ENCODE measurements at places on chromosomes 11 and 22. TPM values are rescaled to one million over a fixed set of nuclear protein-coding genes. Genes with fewer than 3 reads are reported as not detected.

- H3K27ac ChIP-seq = no peak overlapping the region
- no peaks in the 10 kb centered on the region for H3K27me3 ChIP-seq
- H3K4me1 ChIP-seq = no peaks in the 10 kb centered on the region
- H3K4me3 ChIP-seq = no peak overlapping the region
- H3K36me3 ChIP-seq = peaks cover 4% of the 10 kb centered on the region
Observed at GRCh38 chr22:39311592-39312400, 7.6 kb downstream of the RPL3 start.

DNA sequence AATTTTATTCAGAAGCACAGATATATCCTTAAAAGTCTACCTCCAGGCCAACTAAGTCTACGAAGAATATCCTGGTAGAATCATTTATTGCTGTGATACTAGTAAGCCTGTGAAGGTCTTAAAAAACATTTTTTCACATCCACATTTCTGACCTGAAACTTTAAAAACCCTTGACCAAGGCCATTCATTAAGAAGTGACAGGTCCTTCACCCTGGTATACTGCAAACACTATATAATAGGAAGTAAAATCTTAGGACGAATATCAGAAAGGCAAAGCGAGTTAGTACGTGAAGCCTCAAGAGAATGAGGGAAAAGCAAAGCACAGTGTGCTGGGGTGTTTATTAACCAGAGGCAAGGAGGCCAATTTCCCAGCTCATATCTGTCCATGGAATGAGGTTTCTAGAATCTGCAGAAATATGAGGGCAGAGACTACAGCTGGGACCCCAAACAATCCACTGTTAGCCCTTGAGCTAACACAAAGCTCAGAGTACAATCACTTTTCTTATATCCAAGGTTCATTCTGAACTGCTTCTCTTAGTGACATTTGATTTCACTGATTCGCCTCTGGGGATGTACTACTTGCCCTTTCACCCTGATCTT is 71.0 kb downstream of the AMBRA1 start:
- no peak overlapping the region for H3K4me3 ChIP-seq
- no peaks in the 10 kb centered on the region for H3K27me3 ChIP-seq
- DNase-seq = no peak
- no peaks in the 10 kb centered on the region for H3K4me1 ChIP-seq

- no peak overlapping the region for H3K27ac ChIP-seq
- H3K36me3 ChIP-seq = peaks cover 3% of the 10 kb centered on the region
- H3K4me1 ChIP-seq = no peaks in the 10 kb centered on the region
Observed at GRCh38 chr11:70204466-70204799, 1.3 kb downstream of the FADD start.

GRCh38 chr11:114061681-114062049 is 2.2 kb downstream of the ZBTB16 start:
- H3K4me1 ChIP-seq = no peaks in the 10 kb centered on the region
- H3K27ac ChIP-seq = peak overlapping the region; percentile 90
- H3K4me3 ChIP-seq = peak overlapping the region; percentile 95
- peaks cover 10% of the 10 kb centered on the region for H3K36me3 ChIP-seq
- no peak for DNase-seq
- no peaks in the 10 kb centered on the region for H3K27me3 ChIP-seq

DNA sequence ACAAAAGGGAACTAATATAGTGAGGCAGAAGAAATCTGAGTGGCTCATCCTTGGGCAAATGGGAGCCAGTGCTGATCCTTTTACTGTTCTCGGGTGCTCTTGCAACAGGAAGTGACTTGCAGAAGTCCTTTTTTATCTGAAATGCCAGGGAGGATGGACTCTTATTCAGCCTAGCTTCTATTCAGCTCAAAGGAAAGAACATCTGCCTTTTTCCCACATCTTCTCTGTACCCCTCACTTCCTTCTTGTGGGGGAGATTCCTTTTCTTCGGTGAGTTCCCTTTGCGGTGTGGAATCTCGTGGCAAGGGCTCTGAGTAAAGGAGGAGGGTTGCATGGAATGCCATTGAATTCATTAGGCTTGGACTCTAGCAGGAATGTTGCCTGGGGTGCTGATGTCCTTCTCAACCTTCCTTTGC is 76.2 kb downstream of the ZBTB16 start:
- no peak overlapping the region for H3K4me3 ChIP-seq
- peaks cover 2% of the 10 kb centered on the region for H3K36me3 ChIP-seq

DNA sequence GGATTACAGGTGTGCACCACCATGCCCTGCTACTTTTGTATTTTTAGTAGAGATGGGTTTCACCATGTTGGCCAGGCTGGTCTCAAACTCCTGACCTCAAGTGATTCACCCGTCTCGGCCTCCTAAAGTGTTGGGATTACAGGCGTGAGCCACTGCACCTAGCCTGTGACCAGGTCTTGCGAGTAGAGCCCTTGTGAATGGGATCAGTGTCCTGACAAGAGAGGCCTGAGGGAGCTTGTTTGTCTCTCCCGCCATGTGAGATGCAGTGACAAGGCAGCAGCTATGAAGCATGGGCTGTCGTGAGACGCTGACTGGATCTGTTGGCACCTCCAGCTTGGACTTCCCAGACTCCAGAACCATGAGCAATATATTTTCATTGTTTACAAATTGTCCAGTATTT is 69.3 kb downstream of the LRRC32 start:
- peak; percentile 51 for DNase-seq
- H3K27me3 ChIP-seq = no peaks in the 10 kb centered on the region
- H3K4me1 ChIP-seq = no peaks in the 10 kb centered on the region
- H3K36me3 ChIP-seq = no peaks in the 10 kb centered on the region

DNA sequence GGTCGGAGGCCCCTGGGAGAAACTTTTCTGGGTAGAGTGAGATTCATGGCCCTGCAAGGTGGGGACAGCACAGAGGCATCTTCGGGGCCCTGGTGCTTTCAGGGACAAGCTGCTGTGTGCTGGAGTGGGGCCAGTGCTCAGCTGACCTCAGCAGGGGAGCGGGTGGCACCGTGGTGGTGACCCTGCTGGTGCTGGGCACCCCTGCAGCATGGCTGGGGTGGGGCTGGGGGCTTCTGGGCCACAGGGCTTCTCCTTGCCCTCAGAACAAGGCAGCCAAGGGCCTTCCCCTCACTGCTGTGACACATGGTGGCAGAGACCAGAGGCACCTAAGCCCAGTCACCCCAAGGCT is 24.9 kb upstream of the GNB1L start:
- DNase-seq = no peak
- no peak overlapping the region for H3K27ac ChIP-seq
- H3K36me3 ChIP-seq = no peaks in the 10 kb centered on the region
- no peaks in the 10 kb centered on the region for H3K4me1 ChIP-seq
- H3K27me3 ChIP-seq = no peaks in the 10 kb centered on the region

GRCh38 chr11:22763166-22763565 is 66.4 kb downstream of the SVIP start:
- no peak overlapping the region for H3K27ac ChIP-seq
- no peak overlapping the region for H3K4me3 ChIP-seq
- DNase-seq = no peak
- H3K27me3 ChIP-seq = no peaks in the 10 kb centered on the region
- no peaks in the 10 kb centered on the region for H3K4me1 ChIP-seq

- H3K36me3 ChIP-seq = no peaks in the 10 kb centered on the region
- no peak overlapping the region for H3K27ac ChIP-seq
- DNase-seq = no peak
- no peaks in the 10 kb centered on the region for H3K27me3 ChIP-seq
- no peak overlapping the region for H3K4me3 ChIP-seq
- H3K4me1 ChIP-seq = no peaks in the 10 kb centered on the region
Observed at GRCh38 chr11:76690736-76691135, 20.2 kb upstream of the LRRC32 start.

GRCh38 chr11:129766898-129767604 is 48.6 kb upstream of the TMEM45B start:
- H3K27me3 ChIP-seq = no peaks in the 10 kb centered on the region
- H3K36me3 ChIP-seq = no peaks in the 10 kb centered on the region
- no peaks in the 10 kb centered on the region for H3K4me1 ChIP-seq
- no peak overlapping the region for H3K4me3 ChIP-seq
- H3K27ac ChIP-seq = no peak overlapping the region

- H3K4me3 ChIP-seq = no peak overlapping the region
- H3K27me3 ChIP-seq = no peaks in the 10 kb centered on the region
- no peak overlapping the region for H3K27ac ChIP-seq
- DNase-seq = no peak
Observed at GRCh38 chr11:116232364-116232828, 540.4 kb downstream of the BUD13 start.

GRCh38 chr22:46162285-46162684 is 12.0 kb downstream of the PPARA start:
- no peak overlapping the region for H3K4me3 ChIP-seq
- H3K36me3 ChIP-seq = no peaks in the 10 kb centered on the region
- H3K27me3 ChIP-seq = no peaks in the 10 kb centered on the region
- DNase-seq = peak; percentile 59
- H3K4me1 ChIP-seq = no peaks in the 10 kb centered on the region

DNA sequence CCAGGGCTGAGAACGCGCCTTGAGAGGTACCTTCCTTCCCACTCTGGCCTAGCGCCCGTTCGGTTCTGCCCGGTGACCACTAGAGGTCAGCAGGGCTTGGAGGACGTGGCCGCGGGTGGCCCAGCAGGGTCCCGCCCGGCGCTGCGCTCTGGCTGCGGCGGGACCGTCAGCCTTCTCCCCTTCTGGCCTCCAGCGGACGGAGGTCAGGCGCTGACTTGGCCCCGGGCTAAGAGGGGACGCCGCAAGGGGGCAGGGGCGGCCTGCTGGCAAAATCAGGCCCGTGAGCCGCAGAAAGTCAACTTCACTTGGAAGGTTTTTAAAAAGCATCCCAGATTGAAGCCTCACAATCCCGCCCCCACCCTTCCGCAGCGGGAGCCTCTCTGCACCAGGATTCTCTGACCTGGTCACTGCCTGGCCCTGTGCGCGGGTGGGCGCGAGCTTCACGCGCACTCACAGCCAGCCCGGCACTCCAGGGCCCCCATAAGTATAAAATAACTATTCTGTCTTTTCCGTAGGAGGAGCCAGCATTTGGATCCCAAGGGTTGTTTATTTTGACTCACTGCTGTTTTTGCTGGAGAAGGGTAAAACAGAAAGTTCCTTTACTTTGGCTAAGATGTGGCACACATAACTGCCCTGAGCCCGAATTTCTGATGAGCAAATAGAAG is 23.2 kb upstream of the ZBTB16 start:
- no peak overlapping the region for H3K4me3 ChIP-seq
- H3K27ac ChIP-seq = peak overlapping the region; percentile 62
- H3K36me3 ChIP-seq = no peaks in the 10 kb centered on the region
- H3K4me1 ChIP-seq = no peaks in the 10 kb centered on the region
- H3K27me3 ChIP-seq = no peaks in the 10 kb centered on the region
- peak; percentile 87 for DNase-seq

GRCh38 chr11:122709039-122709760 is 53.7 kb downstream of the UBASH3B start:
- H3K4me3 ChIP-seq = no peak overlapping the region
- H3K27me3 ChIP-seq = no peaks in the 10 kb centered on the region
- no peak for DNase-seq
- H3K36me3 ChIP-seq = peaks cover 2% of the 10 kb centered on the region
- H3K4me1 ChIP-seq = no peaks in the 10 kb centered on the region

DNA sequence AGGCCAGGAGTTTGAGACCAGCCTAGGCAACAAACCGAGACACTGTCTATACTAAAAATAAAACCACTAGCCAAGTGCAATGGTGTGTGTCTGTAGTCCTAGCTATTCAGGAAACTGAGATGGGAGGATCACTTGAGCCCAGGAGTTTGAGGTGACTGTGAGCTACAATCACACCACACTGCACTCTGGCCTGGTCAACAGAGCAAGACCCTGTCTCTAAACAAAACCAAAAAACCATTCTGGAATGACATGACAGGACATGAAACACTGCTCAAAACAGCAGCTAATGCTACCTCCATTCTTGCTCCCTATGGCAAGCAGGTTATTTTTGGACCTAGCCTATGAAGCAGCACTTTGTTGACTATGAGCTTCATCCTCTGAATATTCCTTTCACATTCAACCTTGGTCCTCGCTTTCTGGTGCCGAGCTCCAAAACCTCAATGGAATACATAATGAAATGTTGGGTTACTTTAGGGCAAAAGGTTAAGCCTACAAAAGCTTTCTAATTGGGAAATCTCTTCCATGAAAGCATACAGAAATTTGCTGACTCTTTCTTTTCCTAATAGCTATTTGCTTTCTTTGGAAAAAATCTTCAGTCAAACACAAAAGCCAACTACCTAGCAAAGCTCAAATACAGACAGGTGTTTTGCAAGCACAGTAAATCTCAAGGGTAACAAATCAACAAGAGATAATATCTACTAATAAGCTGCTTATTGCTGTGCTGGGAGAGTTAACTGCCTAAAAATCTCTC is 21.1 kb downstream of the SIK3 start:
- H3K4me1 ChIP-seq = peaks cover 11% of the 10 kb centered on the region
- no peak overlapping the region for H3K27ac ChIP-seq
- no peaks in the 10 kb centered on the region for H3K36me3 ChIP-seq

GRCh38 chr11:126061707-126062678 is 673 bp downstream of the CDON start:
- H3K36me3 ChIP-seq = no peaks in the 10 kb centered on the region
- no peak overlapping the region for H3K27ac ChIP-seq
- H3K4me1 ChIP-seq = peaks cover 3% of the 10 kb centered on the region
- DNase-seq = peak; percentile 53
- H3K27me3 ChIP-seq = no peaks in the 10 kb centered on the region

DNA sequence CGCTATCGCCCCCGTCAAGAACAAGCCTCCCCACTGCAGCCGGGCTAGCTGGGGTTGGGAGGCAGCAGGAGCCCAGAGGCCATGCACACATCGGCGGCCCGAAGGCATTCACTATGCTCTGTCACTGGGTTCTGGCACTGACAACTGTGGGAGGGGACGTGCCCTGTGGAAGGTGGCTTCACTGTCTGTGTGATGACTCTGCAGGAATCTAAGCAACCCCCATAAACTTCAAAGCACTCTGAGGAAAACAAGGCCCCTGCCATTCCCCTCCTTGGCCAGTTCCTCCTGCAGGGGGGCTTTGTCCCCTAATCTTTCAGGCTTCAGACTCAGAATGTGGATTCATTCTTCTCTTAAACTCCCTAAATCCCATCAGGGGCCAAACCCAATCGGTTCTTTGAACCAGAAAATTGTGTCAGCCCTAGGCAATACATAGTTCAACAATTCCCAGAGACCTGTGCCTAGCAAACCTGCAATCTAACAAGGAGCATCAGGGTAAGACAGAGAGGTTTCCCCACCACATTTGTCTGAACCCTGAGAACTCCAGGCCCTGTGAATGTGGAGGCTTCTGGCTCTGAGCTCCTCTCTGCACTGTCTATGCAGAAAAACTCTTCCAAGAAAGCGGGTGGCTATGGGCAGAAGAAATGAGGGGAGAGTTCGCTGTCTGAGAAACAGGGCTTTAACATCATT is 1477.2 kb downstream of the TBC1D22A start:
- DNase-seq = no peak
- no peaks in the 10 kb centered on the region for H3K4me1 ChIP-seq
- H3K4me3 ChIP-seq = no peak overlapping the region
- H3K27me3 ChIP-seq = no peaks in the 10 kb centered on the region
- H3K27ac ChIP-seq = no peak overlapping the region

- no peaks in the 10 kb centered on the region for H3K27me3 ChIP-seq
- H3K4me3 ChIP-seq = no peak overlapping the region
- no peak for DNase-seq
- no peak overlapping the region for H3K27ac ChIP-seq
- peaks cover 3% of the 10 kb centered on the region for H3K36me3 ChIP-seq
Observed at GRCh38 chr22:30002861-30003486, 77.3 kb upstream of the HORMAD2 start.

CNTN5 gene
- total RNA-seq = 2.9 TPM

ARRB1 gene
- total RNA-seq = 31.3 TPM

IGLL1 gene
- total RNA-seq = not detected

ARFGAP3 gene
- total RNA-seq = 45.9 TPM

ACTN3 gene
- total RNA-seq = 3.0 TPM

MRGPRE gene
- total RNA-seq = not detected

MEI1 gene
- total RNA-seq = 1.4 TPM

OLFML1 gene
- total RNA-seq = 13.2 TPM

AQP11 gene
- not detected for total RNA-seq
